Urinary bladder (tissue), 4 donors: ENCODE measurements at places on chromosomes 6 and 20.

DNA sequence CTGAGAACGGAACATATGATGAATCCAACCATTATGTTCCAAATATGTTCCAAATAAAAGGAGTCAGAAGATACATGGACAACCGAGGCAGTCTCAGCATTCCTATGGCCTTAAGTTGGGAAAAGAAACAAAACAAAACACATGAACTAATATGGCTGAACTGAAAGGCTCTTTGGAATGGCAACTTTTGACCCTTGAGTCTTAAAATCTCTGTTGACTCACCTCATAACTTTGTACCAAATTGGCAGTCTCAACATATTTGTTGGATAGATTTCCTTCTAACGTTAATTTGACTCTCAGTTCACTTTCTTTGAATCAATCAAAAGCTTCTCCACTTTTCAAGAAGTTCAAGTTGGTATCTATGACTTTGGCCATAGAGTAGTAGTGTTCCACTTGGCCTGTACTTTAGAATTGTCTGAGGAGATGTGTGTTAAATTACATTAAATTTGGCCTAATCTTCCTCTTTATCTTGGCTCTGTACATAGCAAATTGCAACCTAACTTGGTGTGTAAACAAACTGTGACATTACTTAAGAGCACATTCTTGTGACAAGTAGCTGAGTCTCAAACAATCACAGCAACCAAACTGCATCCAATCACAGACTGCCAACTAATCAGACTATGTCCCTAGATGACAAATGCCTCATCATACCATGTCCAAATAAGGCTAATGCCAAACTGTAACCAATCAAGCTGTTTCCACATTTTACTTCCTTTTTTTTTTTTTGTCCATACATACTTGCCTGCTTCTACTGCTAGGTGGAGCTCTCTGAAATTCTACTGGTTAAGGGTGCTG, 208.8 kb downstream of the BMP2 start:
- DNase-seq = no peak

- DNase-seq = no peak
Measured at GRCh38 chr6:41578217-41579087, 32.3 kb downstream of the FOXP4 start.

DNA sequence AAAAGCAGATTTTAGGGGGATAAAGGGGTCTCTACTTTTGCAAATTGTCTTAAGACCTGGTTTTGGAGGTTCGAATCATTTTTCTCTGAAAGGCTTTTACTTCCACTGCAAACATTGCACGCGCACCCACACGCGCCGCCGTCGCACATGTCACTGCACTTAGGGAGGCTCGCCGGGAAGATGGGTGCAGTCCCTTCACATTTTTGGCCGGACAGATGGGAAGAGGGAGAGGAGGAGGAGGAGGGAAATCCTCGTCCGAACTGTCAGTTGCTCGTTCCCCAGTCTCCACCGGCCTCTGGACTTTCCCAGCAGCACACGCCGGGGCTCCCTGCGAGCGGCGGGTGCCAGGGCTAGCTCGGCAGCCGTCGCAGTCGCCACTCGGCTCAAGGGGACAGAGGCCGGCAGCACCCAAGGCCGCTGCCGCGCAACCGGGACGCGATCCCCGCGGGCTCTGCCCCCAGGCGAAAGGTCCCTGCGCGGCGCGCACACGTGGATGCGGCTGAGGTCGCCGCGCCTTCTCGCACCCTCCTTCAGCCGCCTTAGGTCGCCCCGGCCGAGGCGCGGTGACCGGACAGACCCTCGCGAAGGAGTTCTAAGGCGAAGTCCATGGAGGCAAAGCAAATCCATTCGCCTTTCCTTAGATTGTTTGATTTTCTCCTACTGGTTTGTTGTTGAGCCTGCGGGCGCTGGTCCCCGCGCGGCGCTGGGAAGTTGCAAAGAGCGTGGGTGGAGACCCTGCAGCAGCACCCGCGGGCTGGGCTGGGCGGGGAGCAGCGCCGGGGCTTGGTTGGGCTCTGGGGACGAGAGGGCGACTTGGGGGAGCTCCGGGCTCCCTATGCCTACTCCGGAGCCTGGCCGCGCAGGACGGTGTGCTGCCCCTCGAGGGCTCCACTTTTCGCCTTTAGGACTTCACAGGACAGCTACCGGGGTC, 1.2 kb downstream of the MYB start:
- DNase-seq = no peak

DNA sequence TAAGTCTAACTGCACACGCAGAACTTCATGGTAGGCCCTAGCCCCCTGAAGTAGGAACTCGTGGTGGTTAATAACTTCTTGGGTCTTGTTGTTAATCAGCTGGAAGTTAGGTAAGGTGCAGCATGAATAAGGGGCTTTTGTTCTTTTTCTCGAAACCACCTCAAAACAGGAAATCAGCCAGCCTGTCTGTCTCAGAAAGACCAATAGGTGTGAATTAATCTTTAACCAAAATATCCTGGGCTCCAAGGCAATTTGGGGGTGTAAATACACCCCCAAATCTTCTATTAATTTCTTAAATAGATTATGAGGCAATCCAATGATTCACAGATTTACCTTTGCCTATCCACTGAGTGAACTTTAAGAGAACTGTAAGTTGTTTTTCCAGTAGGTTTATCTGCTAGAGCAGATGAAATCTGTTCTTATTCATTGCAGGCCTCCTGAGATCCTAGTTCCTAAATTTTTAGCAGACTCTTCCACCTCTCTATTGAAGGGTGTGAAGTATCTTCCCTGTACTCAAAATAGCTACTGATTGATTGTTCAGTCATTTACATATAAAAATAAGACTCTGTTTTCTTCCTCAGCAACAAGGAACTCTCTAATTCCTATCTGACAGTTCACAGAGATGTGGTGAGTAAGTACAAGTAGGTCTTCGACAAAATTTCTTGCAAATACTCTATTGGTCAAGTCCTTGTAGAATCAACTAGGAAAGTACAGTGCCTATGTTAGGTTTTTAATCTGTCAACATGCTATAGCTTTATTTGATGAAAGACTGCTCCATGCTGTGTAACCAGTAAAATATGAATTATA, 427.1 kb upstream of the NOX3 start:
- no peak for DNase-seq

- DNase-seq = no peak
Measured at GRCh38 chr20:9348747-9349146, 165.6 kb upstream of the LAMP5 start.
